HFFc6 (cell line): ENCODE measurements at places on chromosomes 2 and 18. TPM values are rescaled to one million over a fixed set of nuclear protein-coding genes. Genes with fewer than 3 reads are reported as not detected.
A peak's percentile ranks its signal among the peaks of the same experiment; 100 is the strongest.

- DNase-seq: no peak
Observed at GRCh38 chr2:88464153-88464552, 11.7 kb upstream of the FOXI3 start.

DNA sequence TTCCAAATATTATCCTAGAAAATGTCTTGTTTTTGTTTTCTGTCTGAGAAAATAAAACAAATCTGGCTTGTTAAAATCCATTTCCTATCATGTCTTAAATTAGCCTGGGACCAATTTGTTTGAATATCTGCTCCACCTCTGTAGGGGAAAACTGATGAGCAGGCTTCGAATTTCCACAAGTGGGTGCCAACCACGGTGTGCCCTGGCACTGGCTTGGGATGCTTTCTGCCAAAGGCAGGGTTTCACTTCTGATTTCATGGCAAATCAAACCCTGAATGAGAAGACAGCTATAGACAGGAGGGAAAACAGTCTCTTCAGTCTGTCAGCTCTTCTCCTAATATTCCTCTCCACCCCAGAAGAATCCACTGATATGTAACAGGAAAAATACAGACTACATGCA is 33.7 kb upstream of the STAT4 start:
- no peak for DNase-seq

DNA sequence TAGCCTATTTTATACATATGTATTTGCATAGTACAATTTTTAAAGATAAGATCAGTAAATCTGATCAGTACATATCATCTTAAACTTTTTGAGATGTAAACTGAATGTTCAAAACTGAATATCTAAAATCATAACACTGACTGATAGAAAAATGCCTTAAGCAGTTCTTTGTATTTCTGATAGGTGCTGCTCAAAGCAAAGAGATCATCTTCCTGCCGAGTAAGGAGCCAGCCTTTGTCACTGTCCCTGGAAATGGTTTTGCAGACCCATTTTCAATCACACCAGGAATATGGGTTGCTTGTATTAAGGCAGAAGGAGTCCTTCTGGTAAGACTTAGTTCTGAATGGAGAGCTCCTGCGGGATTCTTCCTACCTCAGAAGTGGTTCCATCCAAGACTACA is 135.0 kb downstream of the LAMA3 start:
- DNase-seq: no peak

TMEM169 gene
- 0.19 to 0.25 TPM in 2 of 3 replicates, not detected in the other for total RNA-seq

DNA sequence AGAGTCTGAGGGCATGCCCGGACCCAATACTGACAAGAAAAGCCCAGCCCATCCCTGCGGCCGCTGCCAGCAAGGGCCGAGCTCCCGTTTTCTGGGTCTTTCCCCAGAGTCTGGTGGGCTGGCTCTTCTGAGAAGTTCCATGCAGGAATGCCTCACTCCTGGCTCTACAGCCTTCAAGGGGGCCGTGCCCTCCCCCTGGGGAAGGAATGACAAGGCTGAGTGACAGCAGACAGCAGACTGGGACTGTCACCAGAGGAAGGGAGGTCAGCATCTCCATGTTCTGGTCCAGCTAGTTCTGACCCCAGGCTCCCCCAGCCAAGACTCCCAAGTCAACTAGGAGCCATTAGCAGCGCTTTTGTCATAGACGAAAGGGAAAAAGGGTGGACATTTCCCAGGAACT is 13.0 kb upstream of the SEMA4C start:
- no peak for DNase-seq

DNA sequence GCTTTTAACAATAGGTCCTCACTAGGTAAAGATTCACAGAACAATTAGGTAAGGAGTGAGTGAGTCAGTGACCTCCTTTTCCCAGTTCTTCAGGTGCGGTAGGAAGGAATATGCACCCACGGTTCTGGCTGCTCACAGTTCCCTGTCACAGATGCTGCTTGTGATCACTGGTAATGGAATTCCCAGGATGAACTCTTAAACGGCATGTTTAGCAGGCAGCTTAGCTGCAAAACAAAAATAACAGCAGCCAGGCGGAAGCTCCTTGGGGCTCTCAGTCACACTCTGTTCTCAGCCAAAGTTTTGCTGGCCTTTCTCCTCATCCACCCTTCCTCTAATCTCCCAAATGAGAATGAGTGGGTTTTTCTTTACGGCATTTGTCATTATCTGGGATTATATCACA is 274.5 kb downstream of the MYT1L start:
- no peak for DNase-seq

SERPINE2 gene
- 166 to 380 TPM (median 253 TPM) in 3 replicates for total RNA-seq

DNA sequence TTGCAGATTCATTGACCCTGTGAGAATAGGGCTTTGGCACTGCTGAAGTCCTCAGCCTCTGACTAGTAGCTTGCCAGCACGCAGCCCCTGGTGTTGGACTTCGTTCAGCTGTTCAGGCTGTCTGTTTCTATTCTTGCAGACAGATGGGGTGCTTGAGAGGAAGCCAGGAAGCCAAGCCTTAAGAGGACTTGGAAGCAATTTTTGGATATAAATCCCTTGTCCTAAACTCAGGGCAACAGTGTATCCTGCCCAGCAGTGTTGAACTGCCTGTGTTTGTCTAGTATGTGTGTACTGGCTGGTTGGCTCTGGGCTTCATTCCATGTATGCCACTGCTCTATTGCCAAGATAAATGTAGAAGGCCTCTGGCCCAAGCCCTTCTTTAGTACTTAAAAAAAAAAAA is 108.6 kb downstream of the COMMD1 start:
- DNase-seq: peak; percentile 21

DNA sequence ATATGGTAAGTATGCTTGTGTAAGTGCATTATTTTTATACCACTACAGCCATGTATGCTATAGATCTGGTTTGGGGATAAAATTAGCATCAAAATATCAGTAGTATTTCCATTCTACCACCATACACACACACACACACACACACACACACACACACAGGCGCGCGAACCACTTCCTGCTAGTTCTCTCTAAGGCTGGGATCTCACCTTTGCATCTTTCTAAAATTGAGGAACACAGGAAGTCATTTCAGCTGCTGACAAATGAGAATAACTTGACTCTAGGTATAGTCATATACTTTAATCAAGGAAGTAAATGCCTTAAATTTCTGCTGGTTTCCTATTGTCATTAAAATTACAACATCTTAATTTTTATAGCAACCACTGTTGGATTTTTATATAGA is 72.5 kb downstream of the RBM43 start:
- DNase-seq: no peak

DNA sequence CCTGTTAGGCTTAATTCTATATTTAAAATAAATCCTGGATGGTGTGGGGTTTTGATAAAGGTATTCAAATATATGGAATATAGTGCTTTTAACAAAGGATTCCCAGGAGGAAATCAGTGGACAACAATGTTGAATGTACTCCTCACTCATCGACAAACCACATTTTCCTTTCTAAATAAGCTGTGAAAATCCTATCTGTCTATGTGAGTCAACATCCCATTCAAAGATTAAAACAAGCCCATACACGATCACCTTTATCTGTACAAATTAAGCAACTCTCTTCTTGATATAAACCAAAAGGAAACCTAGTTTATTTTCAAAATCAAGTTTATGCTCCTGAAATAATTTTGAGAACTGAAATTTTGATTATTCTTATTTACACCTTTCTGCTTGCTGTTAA is 153.4 kb downstream of the ERBB4 start:
- no peak for DNase-seq

GRCh38 chr2:120934574-120935338 is 199.1 kb downstream of the GLI2 start:
- peak; percentile 96 for DNase-seq

ADGRF3 gene
- total RNA-seq: 0.07 to 0.64 TPM (median 0.24 TPM) in 3 replicates

EVX2 gene
- 0.04 TPM in 1 of 3 replicates, not detected in the others for total RNA-seq

MRPS5 gene
- total RNA-seq: 38.7 to 45.9 TPM (median 45.0 TPM) in 3 replicates

GRCh38 chr2:118049816-118050140 is 35.9 kb upstream of the CCDC93 start:
- DNase-seq: no peak

- DNase-seq: no peak
Observed at GRCh38 chr2:177881008-177881747, 191.4 kb downstream of the PDE11A start.

DNA sequence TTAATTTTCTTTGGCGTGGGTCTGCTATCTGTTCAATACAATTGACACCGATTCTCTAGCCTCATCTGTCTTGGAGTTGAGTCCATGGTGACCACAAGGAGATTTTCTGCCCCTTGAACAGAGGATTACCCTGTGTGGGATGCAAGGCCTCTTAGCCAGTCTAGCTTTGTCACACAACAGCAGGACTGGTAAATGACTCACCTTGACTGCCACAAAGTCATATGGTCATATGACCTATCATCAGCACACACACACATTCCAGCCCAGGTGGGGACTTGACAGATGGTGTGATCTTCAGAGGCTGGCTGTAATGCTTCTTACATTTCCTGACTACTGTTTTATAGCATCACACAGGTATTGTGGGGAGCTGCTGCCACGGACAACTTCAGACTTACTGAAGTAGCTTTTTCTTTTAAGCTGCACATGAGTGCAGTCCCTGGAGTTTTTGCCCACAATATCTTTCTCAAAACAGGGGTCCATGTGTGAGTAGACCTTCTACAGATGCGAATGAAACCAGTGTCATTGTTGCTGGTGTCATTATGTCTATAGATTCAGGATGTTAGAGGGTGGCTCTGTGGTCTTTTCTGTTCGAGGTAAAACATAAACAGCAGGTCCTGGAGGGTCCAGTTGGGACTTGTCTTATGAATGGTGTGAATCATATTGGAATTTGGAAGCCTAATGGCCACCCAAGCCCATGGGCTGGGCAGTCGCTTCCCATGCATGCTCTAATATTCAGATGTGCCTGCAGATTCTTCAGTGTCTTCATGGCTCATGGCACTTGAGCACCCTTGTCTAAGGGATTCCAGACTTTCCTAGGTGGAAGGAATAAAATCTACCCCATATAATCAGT is 18.6 kb upstream of the ACOXL start:
- DNase-seq: no peak

DNA sequence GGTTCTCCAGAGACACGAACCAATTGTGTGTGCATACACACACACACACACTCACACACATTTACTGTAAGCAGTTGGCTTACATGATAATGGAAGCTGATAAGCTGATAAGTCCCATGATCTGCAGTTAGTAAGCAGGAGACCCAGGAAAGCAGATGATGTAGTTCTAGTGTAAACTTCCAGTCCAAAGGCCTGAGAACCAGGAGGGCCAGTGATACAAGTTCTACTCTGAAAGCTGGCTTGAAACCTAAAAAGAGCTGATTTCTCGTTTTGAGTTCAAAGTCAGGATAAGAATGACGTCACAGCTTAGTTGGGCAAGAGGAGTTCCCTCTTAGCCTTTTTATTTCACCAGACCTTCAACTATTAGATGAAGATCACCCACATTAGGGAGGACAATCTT is 558.8 kb upstream of the PIK3C3 start:
- no peak for DNase-seq

DNA sequence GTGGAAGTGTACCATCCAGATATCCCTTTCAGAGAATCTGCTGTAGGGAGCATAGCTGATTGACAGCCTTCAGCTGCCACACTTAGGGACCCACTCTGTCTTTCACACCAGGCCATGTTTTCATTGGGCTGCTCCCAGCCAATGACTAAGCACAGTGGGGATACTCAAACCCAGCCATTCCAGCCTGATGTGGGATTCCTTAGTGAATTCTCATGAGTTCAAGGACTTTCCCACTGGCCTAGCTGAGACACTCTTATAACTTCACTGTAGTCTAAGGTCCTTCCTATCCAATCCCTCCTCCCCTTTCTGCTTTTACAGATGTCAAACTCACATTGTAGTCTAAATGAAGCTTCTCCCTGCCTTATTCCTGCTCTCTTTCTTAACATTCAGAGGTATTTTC is 201.2 kb downstream of the PIK3C3 start:
- DNase-seq: no peak

ACVR1C gene
- total RNA-seq: 0.05 TPM in 1 of 3 replicates, not detected in the others

- DNase-seq: no peak
Observed at GRCh38 chr18:54616220-54616848, 25.3 kb downstream of the DYNAP start.

LRRC30 gene
- not detected in 3 replicates for total RNA-seq

GRCh38 chr18:49648811-49649210 is 87.0 kb downstream of the LIPG start:
- no peak for DNase-seq

DNA sequence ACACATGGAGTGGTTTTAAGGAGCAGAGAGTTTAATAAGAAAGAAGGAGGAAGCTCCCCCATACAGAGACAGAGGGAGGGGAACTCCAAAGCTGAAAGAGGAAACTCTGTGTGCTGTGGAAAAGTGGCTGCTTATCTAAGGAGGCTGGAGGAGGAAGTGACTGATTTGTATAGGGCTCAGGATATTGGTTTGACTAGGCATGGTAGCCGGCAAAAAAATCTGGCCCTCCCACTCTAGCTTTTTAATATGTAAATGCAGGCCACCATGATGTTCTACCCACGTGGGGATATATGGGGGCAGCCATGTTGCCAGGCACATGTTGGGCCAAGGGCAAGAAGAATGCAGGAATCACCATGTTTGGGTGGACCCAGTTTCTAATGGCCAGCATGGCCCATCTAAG is 64.3 kb downstream of the HNMT start:
- DNase-seq: no peak

XIRP2 gene
- total RNA-seq: not detected in 3 replicates

DNA sequence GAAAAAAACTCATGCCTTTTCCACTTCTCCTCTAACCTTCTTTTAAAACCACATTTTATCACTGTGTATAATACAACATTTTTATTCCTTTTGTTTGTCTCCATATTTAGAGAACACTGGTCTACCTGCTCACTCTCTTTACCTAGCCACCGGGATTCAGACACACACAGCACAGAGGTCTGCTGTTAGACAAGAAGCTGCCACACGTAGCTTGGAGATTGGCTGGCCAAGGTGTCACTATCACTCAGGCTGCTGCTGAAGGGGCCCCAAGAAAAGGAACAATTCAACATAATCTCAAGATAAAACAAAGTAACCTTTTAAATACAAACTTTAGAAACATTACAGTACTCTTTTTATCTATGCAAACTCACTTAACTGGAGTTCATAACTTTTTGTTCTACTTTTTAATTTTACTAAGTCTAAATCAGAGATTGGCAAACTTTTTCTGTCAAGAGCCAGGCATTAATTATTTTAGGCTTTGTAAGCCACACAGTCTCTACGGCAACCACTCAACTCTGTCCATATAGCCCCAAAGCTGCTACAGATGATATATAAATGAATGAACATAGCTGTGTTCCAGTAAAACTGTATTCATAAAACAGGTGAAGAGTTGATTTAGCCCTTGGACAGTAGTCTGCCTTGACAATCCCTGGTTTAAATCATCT is 25.8 kb downstream of the FEZ2 start:
- no peak for DNase-seq

LOXHD1 gene
- not detected in 3 replicates for total RNA-seq

GRCh38 chr2:238163481-238164198 is 4.9 kb downstream of the ERFE start:
- DNase-seq: no peak

MYO5B gene
- 0.15 to 0.28 TPM in 2 of 3 replicates, not detected in the other for total RNA-seq

- no peak for DNase-seq
Observed at GRCh38 chr18:35071819-35072247, 30.6 kb downstream of the MAPRE2 start.
